Stimulated activated CD8-positive, alpha-beta memory T cell treated with anti-CD3 and anti-CD28 coated beads, Interleukin-15, amount 100 ng/mL, for 4 hours (primary cell): ENCODE measurements at places on chromosomes 16 and 17.

- DNase-seq: no peak
Observed at GRCh38 chr17:8016632-8017424, 14.4 kb downstream of the GUCY2D start.

- DNase-seq: no peak
Observed at GRCh38 chr17:3573246-3574100, 15.9 kb upstream of the TRPV3 start.

DNA sequence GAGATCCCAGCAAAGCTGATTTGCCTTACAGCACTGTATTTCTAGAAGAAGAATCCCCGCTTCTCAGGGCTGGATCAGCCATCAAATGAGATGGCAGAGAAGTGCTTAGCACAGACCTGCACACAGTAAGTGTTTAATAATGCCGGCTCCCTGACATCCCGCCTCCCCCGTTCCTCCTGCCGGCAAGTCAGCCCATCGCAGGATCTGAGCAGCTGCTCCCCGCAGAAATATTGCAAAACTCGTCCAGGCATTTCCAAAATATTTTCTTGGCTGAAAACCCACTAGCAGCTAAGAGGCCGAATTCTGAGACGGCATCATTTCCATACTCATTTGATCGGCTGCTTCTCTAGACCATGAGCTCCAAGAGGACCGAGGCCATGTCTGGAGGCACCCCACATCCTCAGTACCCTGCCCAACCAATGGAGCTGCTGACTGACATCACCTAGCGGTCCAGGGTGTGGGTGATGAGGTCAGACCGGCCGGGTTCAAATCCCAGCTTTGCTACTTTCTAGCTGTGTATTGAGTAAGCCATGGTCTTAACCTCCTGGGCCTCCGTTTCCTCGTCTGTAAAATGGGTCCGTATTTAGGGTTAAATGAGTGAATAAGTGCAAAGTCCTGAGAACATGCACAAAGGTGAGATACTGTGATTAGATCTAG lies 251.5 kb downstream of the KATNIP start:
- no peak for DNase-seq

DNA sequence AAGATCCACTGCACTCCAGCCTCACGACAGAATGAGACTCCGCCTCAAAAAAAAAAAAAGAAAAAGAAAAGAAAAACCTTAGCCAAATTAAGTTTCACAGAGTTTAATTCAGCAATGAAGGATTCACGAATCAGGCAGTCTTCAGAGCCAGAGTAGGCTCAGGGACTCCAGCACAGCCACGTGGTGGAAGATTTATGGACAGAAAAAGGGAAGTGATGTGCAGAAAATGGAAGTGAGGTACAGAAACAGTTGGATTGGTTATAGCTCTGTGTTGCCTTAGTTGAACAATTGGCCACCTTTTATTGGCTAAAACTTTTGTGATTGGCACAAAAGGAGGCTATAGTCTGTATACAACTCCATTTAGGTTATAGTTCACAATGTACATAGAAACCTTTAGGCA lies 256.6 kb downstream of the HS3ST3B1 start:
- no peak for DNase-seq

GRCh38 chr16:19382887-19383816 lies 34.5 kb upstream of the TMC5 start:
- DNase-seq: no peak

DNA sequence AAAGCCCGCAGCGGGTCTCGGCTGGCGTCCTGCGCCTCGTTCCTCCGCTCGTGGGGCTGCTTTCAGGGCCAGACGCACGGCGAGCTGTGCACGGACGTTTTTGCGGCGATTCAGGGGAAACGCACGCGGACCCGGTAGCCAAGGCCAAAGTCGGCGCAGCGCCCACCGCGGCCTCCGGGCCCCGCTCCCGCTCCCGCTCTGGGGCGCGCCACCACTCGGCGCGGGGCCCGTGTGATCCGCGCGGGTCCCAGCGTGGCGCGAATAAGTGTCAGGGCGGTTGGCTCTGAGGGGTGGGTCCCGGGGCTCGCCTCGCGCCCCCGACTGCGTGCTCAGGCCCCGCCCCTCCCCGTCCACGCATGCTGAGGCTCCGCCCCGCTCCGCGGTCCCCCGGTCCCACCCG lies 694 bp upstream of the TBCD start:
- no peak for DNase-seq

GRCh38 chr17:41917679-41918313 lies 955 bp downstream of the ACLY start:
- DNase-seq: no peak

GRCh38 chr16:78811247-78811646 lies 711.8 kb downstream of the WWOX start:
- no peak for DNase-seq

DNA sequence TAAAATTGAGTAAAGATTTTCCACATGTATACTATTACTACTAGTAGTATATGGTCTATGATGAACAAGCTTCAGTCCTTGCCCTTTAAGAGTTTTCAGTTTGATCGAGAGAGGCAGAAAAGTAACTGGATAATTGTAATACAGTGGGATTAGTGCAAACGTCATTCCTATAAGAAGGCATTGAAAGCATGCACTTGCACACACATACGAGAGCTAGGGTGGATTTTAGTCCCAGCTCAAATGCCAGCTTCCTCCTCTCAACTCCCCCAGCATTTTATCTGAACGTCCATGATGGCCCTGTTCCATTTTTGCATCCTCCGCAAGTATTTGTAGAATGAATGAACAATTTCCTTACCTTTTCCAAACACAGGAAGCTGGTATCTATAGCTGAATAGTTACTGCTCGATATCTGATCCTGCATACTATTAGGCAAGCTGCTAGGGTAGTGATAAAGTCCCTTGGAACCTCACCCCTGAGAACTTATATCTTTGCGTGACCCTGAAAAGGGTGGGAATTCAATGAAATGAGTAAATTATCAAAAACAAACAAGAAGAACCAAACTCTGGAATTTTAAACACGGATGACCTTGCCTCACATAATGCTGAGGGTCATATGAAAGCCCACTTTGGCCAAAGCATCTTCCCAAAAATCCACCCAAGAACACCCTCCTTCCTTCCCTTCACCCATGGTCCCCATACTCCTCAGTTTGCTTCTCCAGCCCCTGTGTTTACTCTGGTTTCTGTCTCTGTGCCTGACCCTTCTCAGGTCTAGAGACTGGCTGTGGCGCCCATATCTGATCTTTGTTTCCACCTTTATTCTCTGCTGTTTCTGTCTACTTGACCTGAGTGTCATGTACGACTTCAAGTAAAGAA lies 60.5 kb downstream of the TMEM100 start:
- no peak for DNase-seq

- no peak for DNase-seq
Observed at GRCh38 chr17:16486373-16487250, 5.4 kb downstream of the LRRC75A start.
